Thymus (tissue), 14 donors: ENCODE measurements at places on chromosomes 7 and 10.
A peak's percentile ranks its signal among the peaks of the same experiment; 100 is the strongest.

- DNase-seq, result no peak
These were observed 40.3 kb downstream of the PITRM1 start for GRCh38 chr10:3132036-3133025.

- no peak for DNase-seq
These were observed 14.5 kb downstream of the GPR146 start for GRCh38 chr7:1058821-1059199.

DNA sequence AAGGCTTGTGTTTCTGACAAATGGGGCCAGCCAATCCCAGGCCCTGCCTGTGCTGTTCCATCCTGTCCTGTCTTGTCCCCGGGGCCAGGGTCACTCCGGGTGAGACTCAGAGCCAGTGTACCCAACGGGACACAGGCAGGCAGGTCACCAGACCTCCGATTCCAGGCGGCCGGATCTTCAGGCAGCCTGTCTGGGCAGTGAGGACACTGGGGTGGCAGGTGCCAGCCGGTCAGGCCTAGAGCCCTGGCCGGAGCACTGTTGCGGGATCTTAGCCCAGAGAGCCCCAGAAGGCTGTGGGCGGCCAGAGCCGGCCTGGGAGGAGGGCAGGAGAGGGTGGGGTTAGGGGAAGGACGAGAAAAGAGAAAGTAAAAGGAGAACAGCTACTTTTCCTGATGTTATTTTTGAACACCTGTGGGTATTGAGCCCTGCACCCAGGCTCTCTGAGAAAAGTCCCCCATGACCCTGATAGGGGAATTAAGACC, 134.3 kb upstream of the TNRC18 start:
- DNase-seq, result no peak

DNA sequence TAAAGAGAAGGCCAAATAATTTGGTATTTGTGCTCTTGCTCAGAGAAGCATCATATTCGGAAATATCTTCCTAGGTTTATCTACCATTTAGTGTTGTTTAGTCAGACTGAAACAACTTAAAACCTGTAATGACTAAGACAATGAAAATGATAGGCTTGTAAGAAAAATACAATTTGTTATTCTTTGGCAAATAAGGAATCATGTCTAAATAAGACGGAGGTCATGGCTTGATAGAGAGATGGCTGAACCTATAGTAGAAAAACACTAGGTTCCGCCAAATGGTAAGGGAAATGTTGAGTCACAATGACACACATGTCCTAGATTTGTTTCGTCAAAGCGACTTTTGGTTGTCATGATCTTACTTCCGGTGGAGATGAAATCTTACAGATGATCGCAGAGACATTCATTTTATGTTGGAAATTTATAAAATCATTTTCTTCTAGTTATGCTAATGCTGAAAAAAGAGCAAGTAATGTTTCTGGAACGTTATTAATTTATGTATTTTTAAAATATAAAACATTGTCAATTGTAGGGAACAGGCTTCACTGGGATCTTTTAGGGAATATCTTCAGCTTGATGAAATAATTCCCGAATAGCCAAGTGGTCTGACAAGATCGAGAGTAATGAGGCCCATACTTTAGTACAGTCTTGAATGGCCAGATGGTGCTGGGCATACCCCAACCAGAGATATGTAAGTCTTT, 1.0 kb downstream of the SRGN start:
- peak; percentile 58 for DNase-seq

DNA sequence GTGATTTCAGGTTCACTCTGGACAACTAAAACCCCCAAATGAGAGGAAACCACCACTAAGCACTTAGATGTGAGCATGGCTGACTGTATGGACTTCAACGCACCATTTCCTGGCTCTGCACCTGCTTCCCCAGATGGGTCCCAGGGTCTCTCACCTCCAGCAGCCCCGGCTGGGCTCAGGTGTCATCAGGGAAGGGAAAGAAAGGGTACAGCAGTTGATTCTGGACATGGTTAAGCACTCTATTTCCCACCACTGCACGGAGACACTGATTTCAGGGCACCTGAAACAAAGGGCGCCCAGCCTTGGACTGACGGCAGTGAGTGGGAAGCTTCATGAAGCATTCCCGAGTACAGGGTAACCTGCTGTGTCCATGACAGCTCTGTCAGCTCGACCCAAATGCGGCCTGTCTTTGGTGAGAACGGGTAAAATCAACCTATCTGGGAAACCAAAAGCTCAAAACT, 19.0 kb downstream of the FAM53B start:
- DNase-seq, result no peak

GRCh38 chr10:34875061-34875460, 60.0 kb upstream of the PARD3 start:
- no peak for DNase-seq

- DNase-seq, result peak; percentile 13
These were observed 1.1 kb downstream of the SNX13 start for GRCh38 chr7:17939211-17939605.

DNA sequence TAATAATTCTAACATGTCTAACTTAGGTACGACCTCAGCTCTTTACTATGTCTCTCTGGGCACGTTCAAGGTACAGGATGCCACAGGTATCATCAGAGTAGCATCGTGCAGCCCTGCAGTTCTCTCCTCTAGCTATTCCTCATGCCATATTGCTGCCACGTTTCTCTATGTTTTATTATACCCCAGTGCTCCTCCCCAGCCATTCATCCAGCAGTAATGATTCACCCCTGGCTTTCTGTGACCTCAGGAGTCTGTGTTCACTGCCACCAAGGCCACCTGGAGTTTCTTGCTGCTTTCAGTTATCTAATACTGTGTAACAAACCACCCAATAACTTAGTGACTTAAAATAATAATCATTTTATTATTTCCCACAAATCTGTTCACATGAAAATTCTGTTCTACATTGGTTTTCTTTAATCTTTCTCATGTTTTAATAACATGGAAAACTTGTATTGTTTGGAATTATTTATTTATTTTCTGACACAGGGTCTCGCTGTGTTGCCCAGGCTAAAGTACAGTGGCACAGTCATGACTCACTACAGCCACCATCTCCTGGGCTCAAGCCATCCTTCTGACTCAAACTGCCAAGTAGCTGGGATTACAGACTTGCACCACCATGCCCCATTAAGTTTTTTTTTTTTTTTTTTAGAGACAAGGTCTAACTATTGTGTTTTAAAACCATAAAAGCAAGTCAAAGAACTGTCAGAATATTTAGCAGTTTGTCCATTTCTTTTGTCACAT, 21.8 kb downstream of the REEP3 start:
- DNase-seq, result no peak

DNA sequence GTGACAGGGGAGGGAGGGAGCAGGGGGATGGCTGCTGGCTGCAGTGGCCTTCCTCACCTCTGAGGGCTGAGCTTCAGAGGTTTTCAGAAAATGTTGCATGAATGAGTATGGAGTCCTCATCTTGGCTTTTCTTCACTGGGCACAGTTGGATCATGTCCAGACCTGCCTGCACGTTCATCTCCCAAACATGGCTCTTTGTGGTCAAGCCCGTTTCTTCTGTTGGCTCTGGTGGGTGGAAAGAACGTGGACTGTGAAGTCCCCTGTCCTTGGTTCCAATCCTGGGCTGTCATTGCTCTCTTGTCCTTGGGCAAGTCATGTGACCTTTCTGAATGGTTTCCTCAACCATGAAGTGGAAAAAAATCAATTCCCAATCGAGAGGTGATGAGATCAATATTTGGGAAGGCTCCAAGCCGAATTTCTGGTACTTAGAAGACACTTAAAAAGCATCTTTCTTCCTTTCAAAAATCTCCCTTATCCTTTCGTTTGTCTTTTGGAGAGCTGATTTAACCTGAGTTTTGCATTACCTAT, 34.5 kb downstream of the TSPAN14 start:
- no peak for DNase-seq

- DNase-seq, result no peak
These were observed 312.4 kb downstream of the KCNMA1 start for GRCh38 chr10:77325233-77325537.

- no peak for DNase-seq
These were observed 155.1 kb upstream of the TMEM229A start for GRCh38 chr7:124187962-124188361.

DNA sequence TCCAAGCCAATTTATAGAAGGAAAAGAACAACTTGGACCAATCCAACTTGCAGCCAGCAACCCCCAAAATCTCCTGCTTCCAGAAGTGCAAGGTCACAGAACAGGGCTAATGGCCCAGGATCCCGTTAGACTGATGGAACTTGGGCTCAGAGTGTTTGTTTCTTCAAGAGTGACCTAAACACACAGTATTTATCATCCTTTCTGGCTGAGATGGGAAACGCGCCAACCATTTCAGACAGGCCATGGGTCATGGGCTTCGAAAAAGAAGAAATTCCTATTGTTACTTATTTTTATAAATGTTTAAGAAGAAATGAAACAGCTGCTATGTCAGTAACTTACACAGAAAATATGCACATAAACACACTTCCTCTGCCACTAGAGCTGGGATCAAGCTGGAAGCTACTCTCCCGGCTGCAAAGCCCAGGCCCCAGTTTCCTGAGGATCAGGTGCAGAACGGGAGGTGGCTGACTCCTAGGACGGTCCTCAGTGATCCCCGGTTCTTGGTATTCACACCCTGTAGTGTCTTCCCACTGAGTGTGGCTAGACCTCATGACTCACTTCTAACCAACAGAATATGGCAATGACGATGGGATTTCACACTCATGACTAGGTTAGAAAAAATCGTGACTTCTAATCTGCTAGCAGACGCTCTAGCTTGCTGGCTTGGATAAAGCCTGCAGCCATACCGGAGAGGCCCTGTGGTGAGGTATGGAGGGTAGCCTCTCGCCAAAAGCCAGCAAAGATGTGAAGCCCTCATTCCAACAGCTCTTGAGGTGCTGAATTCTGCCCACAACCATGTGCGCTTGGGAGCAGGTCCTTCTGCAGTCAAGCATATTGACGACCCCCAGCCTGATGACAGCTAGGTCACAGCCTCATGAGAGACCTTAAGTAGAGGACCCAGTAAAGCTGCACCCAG, 60.2 kb downstream of the CHST15 start:
- no peak for DNase-seq

DNA sequence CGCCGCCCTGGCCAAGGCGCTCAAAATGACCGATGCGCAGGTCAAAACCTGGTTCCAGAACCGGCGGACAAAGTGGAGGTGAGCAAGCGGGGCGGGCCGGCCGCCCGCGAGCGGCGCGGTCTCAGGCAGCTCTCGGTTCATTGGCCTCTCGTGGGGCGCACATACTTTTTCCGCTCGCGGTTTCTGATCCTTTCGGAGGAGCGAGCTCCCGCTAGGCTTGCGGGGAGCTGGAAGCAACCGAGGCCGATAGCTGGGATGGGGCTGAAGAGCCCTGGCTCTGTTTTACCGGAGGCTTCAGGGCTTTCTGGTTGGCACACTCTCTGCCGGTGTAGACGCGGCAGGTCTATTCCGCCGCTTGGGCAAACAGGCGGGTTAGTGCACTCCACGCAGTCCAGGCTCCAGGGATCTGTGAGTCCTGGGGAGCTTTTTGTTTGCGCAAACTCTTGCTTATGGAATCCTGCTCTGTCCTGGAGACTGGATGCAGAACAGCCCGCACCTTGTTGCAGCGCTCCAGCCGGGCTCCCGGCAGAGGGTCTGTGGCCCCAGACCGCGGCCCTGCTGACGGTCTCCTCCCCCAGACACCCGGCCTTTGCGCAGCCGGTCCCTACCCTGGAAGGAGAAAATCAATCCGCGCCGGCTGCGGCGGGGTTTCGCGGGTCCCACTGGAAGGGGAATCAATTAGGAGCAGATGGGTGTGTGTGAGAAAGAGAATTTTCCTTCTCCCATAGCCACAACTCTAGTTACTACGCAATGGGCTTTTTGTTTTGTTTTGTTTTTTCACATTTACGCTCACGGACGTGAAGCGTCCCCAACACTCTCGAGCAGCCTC, 3.4 kb downstream of the TLX1 start:
- no peak for DNase-seq

DNA sequence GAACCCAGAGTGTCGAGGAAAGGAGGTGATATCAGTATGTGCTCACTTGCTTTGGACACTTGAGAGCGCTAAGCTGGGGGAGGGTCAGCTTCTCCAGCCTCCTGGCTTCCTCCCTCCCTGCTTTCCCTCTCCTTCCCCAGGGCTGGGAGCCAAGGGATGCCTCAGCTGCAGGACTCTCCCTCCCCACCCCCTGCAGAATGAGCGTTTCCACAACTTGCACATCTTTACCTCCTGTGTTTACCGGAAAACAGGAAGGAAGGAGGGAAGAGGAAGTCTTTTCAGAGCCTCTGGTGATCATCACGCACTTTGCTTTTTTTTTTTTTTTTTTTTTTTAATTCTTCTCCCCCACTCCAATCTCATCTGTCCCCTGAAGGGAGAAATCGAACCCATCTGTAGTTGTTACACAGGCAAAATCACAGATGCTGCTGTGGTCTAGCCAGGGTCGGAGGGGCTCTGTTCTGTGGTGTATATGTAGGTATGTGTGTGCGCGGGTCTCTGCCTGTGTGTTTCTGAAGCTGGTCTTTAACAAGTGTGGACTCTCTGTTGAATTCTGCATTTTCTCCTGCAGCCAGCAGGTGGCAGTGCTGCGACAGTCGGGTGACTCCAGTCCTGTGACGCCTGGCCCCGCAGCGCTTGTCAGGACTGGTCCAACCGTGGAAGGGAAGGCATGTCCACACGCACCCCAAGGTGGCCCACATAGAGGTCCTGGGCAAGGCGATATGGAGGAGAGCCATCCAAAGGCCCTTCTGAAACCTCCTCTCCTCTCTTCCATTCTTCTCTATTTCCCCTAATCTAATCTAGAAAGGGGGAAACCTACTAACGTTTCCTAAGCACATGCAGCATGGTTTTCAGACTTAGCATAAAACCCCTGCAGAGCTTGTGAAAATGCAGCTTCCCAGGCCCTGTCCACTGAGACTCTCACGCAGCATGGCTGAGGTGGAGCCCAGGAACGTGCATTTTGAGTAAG, 257.6 kb downstream of the PLXNA4 start:
- DNase-seq, result peak; percentile 56

GRCh38 chr10:112779025-112779770, 170.8 kb upstream of the TCF7L2 start:
- no peak for DNase-seq

DNA sequence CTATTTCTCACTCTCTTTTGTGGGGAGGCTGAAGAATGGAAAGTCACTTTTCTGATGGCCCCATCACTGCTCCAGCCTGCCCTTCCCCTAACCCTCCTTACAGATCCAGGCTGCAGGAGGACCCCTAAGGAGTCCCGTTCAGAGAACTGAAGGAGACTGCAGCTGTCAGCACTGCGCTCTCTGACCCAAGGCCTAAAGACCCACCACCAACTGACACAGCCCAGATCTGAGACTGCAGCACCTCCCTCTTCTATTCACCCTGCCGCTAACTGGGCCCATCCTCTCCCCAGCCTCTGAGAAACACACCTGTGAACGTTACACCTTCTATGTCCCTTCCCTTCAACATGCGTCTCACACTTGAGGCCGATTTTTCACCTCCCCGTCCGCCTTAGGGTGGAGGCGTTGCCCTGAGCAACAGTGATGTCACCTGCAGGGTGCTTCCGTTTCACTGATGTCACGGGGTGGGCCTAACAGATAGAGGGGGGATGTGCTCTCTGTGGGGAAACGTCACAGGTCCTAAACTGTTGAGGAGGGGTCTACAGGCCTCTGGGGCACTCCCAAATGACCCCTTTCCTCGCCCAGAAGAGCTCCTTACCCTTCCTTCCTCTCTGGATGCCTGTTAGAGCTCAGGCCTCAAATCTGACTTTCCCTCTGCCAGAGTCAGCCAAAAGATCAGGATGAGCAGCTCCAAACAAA, 5.1 kb downstream of the ITPRIP start:
- peak; percentile 85 for DNase-seq
